ENCODE measurements at places on chromosomes 6 and 20.

DNA sequence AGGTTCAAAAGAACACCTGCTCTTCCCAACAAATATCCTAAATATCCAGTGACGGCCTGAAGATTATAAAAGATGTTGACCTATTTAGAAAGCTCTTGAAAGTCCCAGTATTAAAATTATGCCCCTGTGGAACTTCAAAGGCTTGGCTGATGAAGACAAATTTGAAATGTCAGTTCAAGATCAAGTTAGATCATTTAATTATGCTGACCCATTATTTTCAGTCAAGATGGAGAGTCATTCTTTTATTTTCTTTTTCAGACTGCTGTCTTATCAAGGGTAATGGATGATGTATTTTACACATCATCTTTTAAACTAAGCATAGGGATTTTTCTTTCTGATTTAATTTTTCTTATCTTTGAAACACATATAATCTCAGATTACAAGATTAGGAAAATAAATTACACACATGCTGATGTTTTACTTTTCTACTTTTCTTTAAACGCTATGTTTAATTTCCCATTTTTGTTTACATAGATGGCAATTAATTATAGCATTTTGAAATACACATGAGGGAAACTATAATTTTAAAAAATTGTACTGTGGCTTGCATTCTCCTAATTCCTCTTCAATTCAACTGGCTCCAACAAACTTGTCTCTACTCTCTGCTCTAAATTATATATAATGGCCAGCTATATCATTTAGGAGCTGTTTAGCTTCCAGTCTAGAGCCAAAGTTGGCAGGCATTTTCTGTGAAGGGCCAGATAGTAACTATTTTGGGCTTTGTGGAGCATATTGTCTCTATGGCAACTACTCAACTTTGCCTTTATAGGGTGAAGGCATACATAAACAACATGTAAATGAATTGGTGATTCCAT lies 123.7 kb downstream of the RCAN2 start:
- DNase-seq = peak; percentile 58

DNA sequence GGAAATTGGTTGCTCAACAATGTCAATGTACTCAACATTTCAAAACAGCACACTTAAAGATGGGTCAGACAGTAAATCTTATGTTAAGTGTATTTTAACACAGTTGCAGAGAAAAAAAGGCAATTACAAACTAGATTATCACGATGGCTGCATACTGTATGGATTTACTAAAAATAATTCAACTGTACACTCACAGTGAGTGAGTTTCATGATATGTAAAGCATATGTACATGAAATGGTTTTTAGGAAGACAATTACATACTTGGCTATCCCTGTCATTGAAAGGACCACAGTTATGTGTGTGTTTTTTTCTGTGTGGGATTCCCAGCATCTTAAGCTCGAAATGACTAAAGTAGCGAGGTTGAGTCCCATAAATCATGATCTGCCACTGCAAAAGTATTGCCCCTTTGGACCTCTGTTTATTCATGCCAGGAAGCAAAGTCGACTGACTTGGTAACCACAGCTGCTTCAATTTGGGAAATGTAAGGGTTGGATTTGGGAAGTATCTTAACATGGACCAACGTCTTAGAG lies 5.5 kb upstream of the SALL4 start:
- DNase-seq = no peak

DNA sequence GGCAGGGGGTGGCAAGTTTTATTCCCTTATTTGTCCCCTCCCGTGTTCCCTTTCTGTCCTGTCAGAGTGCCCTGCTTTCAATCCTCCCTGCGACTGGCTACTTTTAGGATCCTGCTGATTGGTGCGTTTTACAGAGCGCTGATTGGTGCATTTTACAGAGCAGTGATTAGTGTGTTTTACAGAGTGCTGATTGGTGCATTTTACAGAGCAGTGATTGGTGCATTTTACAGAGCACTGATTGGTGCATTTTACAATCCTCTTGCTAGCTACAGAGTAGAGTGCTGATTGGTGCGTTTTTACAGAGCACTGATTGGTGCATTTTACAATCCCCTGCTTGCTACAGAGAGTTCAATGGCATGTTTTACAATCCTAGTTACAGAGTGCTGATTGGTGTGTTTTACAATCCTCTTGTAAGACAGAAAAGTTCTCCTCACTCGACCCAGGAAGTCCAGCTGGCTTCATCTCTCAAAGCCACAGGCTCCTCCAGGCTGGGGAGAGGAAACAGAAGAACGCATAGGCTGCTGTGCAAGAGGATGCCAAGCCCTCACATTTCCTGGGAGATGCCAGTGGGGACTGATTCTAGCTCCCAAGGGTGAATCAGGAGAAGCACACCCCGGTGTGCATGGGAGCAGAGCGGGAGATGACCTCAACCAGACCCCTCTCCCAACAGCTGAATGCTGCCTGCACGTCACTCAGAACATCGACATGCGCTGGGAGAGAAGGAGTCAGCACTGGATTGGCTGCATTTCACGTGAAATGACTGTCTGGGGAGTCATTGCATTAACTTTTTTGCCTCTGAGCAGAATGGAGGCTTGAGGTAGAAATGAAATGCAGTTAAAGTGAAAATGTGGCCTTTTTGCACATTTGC lies 48.3 kb upstream of the SLC22A23 start:
- DNase-seq = no peak

DNA sequence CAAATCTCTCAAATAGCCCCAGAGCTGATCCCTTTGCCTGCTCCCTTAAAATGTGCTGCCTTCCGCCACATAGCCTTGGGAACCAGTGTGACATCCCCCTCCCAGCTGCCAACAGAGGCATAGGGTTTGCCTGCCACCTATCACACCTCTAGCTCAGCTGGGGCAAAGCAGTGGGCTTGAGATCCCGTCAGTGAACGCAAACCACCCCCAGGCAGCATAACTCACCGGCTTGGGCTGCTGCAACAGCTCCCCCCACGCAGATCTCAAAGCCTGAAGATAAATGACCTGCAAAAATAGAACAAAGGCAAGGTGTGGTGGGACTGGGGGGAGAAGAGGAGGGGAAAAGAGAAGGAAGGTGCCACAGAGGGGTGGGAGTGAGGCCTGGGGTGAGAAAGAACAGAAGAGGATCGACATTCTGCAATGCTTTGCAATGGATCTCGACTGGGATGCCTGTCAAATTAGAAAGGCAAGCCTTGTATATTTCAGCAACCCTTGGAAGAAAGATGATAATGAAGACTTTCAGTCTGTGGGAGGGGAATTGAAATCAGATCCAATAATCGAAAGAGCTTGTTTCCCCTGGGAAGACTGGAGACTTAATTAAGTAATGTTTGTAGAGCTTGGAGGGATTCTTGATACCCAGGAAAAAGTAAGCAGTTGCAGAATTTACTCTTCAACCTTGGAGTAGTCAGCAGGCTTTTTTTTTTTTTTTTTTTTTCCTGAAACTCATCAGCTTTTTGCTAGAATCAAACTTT lies 1.3 kb downstream of the PDYN start:
- no peak for DNase-seq

- no peak for DNase-seq
These were observed 107.7 kb downstream of the ZDHHC14 start for GRCh38 chr6:157488716-157489118.
